ENCODE measurements at places on chromosomes 2 and 18. TPM values are rescaled to one million over a fixed set of nuclear protein-coding genes. Genes with fewer than 3 reads are reported as not detected.

GRCh38 chr2:32360416-32360815 lies 3.6 kb downstream of the BIRC6 start:
- DNase-seq = no peak

DNA sequence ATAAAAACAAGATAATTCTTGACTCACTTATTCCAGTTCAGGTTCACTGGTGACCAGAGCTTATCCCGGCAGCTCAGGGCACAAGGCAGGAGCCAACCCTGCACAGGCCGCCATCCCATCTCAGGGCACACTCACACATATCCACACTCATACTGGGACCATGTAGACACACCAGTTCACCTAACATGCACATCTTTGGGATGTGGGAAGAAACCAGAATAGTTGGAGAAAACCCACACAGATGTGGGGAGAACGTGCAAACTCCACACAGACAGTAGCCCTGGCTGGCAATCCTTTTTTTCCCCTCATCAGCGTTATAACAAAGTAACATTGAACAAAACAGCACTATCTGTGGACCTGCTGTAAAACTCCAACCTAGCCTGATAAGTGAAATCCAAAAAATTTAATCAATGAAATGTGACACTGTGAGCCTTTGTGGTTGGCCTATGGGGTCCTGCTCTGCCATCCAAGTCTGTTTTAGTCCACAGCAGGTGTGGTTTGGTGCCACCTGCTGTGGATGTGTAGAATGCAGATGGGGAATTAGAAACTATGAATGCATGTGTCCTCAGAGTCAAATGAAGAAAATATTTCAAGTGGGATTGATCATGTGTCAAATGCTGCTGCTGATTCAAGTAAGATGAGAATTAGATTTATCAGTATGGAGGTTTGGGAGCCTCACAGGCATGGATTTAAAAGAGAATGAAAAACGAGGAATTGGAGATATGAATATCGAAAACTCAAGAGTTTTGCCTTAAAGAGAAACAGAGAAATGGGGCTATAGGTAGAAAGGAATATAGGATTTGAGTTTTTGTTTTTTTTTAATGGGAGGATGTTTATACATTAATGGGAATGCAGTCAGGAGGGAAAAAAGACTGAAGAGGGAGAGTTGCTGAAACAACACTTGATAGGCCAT lies 47.0 kb downstream of the UGP2 start:
- peak; percentile 41 for DNase-seq

DNA sequence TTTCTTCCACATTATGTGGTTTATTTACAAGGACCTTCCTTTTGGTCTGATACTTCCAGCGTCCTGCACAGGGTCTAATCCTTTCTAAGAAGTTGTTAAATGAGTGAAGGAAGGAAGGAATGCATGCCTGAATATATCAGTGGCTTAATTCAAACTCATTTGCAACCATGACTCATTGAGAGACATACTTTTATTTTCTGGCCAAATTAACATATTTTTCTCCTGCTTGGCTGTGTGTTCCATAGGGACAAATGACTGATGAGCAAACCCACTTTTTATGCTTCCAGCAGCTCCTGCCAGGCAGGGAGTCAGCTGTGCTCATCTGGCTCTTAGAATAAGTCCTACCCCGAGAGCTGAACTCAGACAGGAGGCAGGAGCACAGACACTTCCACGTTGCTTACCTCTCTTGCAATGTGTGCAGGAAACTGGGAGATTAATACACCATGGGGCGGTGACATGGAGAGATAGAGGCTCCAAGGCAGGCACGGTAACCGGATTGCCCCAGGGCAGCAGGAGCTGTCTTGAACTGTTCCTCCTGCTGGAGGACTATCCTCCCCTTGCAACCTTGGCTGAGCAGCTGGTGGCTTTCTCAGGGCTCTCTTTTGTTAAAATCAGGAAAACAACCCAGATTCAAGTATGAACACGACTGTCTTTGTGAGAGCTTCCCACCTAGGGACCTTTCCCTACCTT lies 667.5 kb upstream of the HS6ST1 start:
- DNase-seq = no peak

DNA sequence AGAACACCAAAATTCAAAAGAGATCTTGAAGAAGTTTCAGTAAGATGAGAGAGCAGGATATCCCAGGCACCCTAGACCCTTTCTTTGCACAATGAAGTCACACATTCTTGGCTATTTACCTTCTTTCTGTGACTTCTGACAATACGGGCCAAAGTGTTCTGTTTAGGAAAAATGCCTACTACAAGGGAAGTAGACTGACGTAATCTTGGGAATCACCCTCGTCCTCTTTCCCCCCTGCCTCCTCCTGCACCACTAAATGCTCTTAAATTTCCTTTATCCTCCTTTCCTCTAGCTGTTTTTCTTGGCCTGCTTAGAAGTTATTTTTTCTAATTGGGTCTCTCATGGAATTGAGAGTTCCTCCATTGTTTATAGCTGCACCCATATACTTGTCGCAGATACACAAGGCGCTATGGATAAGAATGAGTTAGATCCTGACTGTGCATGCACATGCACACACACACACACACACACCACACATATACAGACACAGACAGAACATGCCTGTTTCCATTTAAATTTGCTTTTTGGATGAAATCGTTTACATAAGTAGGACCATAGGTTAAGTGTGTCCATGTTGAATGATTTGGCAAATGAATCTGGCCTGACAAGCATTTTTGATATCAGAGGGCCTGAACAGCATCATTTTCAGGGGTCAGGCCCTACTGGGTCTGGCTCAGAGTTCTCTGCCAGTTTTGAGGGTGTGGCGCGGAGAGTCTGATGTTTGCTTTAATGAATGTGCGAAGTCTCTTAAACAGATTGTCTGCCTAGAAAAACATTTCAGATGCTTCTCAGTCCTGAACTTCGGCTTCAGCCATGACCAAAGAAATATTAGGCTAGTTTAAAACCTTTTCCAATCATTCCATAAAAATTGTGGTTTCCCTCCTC lies 131.9 kb upstream of the NT5C1B start:
- no peak for DNase-seq

GRCh38 chr2:181814057-181814491 lies 77.5 kb upstream of the ITPRID2 start:
- DNase-seq = no peak

- DNase-seq = peak; percentile 12
Measured at GRCh38 chr2:70767079-70767698, 811 bp downstream of the ADD2 start.

- DNase-seq = no peak
Measured at GRCh38 chr2:75494137-75494769, 66.5 kb downstream of the EVA1A start.

DNA sequence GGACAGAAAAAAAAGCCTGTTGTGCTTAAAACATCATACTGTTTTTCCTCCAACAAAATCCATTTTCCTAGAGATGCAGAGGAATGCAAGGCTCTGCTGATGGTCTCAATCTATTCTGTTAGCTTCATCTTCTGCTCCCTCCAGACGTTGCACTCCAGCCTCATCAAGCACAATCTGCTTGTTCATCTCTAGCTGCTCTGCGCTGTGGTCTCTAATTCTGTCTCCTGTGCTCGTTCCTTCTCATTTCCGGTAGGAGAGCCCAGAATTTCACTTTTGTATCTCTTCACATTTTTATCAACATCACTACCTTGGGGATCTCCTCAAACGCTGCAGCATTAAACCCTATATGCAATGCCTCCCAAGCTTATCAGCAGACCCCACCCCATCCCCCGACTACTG lies 708.9 kb downstream of the RNF144A start:
- DNase-seq = no peak

DNA sequence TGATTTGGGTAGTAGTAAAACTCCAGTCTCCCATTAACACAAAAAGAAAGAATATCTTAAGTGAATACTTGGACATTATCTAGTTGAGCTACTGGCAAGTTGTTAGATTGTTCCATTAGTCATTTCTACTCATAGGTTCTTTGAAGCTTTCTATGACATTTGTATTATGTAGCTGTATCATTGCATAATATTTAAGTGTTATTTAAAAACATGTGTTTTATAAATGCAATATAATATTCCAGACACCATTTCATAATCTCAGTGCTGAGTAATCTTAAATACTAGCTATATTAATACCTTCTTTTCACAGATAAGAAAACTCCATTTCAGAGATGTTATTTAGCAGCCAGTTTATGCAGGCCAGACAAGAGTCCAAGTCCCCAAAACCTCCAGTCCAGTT lies 271.9 kb downstream of the NCKAP5 start:
- no peak for DNase-seq

- DNase-seq = peak; percentile 70
Measured at GRCh38 chr18:36688020-36688965, 140.5 kb downstream of the TPGS2 start.

The UGT1A8 gene
- not detected for total RNA-seq

The GCKR gene
- total RNA-seq = 0.42 TPM

The SERPINB3 gene
- total RNA-seq = not detected

The KIAA2012 gene
- 0.07 TPM for total RNA-seq
